ENCODE measurements at places on chromosomes 5 and 9.

DNA sequence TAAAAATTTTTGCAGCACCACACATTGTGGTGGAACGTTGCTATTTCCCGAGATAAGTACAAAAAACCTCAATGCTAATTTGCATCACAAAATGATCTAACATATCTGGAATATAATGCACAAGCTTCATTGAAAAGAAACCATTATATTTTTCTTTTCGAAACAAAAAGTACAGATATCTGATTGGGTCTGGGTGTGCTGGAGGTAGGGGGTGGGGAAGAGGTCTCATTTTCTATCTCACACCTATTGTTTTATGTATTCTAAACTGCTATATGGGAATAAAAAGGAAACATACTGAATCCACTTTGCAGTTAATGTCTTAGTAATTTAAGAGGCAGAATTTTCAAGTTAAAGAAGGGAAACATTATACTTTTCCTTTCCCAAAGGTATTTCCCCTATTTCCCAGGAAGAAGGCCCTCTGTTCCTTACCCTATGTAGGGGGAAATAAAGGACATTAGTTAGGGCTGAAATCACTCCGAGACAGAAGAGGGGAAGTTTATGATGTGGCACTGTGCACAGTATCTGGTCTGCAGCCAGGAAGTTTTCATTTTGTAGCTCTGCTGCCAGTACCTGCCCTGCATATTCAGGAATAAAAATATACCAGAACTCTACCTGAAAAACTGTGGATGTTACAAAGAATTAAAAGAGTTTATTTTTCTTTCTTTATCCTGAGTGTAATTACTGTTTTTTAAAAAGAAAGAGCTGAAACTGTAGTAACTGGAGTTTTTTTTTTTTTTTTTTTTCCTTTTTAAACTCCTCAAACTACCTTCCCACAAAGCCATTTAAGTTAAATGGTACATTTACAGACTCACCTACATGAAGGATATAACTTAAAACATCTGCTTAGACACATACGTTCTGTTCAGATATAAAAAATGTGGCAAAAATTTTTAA lies 7.4 kb downstream of the MEF2C start:
- no peak for DNase-seq

GRCh38 chr9:119257592-119257991 lies 111.6 kb downstream of the BRINP1 start:
- DNase-seq, result no peak

- no peak for DNase-seq
Observed at GRCh38 chr5:126744836-126745235, 32.1 kb upstream of the LMNB1 start.

- no peak for DNase-seq
Observed at GRCh38 chr9:14992081-14992480, 81.9 kb upstream of the FREM1 start.

DNA sequence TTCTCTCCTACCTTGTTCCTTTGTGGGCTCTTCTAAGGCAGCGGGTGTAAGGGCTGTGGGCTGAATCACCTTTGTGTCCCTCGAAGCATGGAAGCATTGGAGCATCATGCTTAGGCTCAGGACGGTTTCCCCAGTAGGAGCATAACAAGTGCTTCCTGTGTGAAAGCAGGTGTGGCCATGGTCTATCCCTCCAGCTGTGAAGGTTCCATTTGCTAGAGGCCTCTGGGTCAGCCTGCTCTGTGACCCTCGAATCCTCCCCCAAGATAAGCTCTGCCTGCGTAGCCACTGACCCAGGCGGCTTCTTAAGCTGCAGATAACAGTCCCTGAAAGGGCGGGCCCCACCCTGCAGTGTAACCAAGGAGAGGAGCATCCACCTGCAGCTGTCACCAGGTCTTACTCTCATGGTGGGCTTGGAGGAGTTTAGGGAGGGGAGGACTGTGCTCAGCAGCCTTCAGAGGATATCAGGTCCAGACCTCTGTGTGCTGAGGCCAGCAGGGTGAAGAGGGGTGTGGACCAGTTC lies 8.4 kb upstream of the NDST1 start:
- DNase-seq, result no peak

DNA sequence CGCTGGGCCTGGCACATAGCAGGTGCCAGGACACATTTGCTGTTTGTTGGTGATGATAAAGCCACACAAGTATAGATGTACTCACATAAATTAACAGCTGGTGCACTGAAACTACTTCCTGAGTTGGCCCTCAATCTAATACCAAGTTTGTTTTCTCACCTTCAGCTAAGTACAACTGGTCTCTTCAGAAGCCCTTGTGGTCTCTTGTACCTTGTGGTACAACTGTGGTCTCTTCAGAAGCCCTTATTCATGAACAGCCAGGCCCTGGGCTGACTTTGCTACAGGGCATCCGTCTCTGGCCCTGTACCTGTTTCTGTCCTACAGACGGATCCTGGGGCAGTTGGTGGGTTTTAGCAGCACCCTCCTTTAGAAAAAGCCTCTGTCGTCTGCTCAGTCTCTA lies 81.5 kb downstream of the DAB2IP start:
- no peak for DNase-seq

DNA sequence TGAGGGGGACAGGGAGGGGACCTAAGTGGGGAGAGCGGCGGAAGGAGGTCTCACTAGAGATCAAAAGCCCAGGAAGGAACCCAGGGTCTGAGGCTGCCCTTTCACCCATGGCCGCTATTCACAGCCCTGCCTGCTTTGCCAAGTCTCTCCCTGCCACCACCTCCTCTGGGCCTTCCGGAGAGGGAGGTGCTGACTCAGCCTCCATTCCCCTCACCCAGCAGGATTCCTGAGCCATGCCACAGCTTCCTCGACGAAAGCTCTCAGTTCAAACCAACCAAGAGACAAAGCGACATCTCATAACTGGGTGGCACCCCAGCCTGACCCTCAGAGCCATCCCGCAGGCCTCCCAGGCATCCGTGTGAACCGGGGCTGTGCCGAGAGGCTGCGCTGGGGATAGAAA lies 36.7 kb downstream of the PAX5 start:
- no peak for DNase-seq

DNA sequence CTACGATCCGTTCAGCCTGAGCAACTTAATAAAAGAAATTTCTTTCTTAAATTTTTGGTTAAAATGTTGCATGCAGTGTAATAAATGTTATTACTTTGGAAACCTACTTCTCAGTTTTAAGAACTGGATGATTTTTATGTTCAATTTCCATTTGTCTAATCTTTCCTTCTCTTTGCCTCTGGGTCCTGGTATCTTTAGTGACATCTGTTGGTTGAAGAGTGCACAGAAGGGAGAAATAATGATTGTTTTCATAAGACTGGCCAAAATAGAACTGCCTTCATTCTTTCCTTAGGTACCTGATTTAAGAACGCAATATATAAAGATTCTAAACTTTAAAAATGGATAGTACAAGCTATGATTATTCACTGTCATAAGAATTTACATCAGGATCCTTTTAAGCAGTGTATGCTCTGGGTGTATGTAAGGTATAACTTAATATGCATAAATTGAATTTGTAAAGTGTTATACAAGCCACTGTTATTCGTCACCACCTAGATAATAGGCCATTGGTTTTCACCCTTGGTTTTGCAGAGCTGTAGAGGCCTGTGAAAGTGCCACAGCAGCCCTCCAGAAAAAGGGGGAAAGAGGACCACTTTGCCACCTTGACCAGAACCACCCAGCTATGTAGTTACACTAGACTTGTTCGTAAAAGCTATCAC lies 82.8 kb upstream of the TLX3 start:
- no peak for DNase-seq

- DNase-seq, result no peak
Observed at GRCh38 chr5:17445185-17445584, 52.8 kb upstream of the TAF11L2 start.

GRCh38 chr5:76303921-76304320 lies 99.2 kb upstream of the IQGAP2 start:
- DNase-seq, result peak; percentile 28

GRCh38 chr5:175750511-175750931 lies 92.7 kb downstream of the HRH2 start:
- no peak for DNase-seq

GRCh38 chr5:58582019-58582802 lies 664 bp upstream of the RAB3C start:
- DNase-seq, result no peak

GRCh38 chr5:138760448-138761110 lies 7.4 kb downstream of the CTNNA1 start:
- DNase-seq, result no peak

GRCh38 chr9:15873573-15874177 lies 320.8 kb downstream of the CCDC171 start:
- DNase-seq, result no peak

DNA sequence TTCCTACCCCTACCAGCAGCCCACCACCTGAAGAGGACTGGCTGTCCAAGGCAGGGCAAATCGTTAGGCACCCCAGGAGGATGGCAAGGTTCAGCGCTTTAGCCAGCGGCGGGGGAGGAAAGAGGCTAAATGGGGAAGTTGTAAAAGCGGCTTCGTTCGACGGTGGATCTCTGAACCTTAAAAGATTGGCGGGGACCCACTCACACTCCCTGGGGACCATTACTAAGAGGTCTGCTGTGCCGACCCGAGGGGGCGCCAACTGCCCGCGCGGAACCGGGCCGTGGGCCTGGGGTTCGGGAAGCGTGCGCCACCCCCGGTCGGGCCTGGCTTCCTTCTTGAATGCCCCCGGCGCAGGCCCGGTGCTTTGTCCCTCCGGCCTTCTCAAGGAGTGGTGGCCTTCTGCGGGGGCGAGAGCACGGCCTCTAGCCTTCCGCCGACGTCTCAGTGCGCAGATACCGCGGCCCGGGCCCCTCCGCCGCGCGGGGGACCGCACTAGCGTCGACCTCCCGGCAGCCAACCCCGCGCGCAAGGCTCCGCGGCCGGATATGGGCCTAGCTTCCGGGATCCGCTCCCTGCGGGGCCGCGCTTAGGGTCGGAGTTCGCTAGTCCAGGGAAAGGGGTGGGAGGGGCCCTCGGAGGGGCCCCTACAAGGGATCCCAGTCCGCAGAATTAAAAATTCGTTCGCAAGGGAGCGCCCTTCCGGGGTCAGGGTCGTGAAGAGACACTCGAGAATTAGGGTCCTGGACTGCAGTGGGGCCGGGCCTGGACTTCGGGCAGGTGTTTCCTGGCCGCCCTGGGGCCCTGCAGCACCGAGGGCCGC lies 10.5 kb downstream of the NR2F1-AS1 start:
- DNase-seq, result peak; percentile 40

DNA sequence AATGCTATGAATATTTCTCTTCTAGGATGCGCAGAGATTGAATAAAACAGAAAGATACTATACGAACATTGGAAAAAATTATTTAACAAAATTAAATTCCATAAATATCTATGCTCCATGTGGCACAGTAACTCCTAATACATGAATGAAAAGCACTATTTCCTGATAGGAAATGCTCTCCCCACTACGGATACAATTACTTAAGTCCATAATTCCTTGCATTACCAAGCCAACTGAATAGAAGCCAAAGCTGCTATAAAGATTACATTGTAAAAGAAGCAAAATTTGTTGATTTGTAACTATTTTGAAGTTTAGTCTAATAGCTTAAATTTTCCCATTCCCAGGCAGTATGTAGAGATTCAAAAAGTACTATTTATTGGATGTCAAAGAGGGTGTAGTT lies 61.8 kb upstream of the SNX2 start:
- no peak for DNase-seq

GRCh38 chr5:117872798-117873368 lies 1115.5 kb downstream of the DTWD2 start:
- no peak for DNase-seq

DNA sequence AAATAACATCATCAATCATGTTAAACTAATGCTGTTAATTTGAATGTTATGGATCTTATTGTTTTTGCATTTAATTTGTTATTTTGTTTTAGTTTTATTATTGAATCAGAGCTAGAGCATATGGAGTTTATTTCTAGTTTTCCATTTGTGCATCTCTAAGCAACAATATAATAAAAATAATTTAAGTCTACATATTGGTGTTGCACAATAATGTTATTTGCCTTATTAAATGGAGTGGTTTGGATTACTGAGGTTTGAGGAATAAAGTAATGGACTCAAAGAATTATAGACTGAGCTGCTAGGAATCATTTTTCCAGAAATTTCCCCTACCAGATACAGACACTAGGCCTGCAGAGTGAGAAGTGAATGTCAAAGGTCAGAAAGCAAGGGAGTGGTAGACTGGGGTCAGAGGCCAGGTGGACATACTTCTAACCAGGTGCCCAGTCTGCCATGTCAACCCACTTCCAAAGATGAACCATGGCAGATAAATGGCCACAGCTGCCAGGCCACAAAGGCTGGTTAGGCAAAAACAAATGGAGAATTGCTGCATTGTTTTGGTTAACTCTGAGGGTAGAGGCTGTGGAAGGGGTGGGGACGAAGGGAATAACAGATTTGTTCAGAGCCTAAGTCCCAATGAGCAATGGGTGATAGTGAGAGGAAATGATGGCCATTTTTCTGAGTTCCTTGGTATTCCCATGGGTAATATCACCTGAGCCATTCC lies 113.1 kb downstream of the FBXL7 start:
- no peak for DNase-seq

DNA sequence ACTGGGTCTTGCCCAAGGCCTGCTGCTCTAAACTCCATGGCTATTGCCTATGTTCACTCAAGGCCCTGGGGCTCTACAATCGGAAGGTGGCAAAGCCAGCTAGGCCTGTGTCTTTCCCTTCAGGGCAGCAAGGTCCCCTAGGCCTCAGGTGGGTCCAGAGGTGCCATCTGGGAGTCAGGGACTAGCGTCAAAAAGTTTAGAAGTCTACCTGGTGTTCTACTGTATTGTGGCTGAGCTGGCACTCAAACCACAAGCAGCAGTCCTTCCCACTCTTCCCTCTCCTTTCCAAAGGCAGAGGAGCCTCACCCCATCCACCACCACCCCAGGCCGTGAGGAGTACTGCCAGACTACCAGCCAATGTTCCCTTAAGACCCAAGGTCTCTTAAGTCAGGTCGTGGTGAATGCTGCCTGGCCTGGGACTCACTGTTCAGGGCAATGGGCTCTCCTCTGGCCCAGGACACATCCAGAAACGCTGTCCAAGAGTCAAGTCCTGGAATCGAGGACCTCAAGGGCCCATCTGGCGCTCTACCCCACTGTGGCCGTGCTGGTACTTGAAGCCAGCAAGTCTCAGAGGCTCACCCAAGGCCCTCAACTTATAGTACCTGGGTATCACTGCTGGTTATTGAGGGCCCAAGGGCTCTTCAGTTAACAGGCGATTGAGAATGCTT lies 13.0 kb upstream of the SARDH start:
- DNase-seq, result peak; percentile 7

DNA sequence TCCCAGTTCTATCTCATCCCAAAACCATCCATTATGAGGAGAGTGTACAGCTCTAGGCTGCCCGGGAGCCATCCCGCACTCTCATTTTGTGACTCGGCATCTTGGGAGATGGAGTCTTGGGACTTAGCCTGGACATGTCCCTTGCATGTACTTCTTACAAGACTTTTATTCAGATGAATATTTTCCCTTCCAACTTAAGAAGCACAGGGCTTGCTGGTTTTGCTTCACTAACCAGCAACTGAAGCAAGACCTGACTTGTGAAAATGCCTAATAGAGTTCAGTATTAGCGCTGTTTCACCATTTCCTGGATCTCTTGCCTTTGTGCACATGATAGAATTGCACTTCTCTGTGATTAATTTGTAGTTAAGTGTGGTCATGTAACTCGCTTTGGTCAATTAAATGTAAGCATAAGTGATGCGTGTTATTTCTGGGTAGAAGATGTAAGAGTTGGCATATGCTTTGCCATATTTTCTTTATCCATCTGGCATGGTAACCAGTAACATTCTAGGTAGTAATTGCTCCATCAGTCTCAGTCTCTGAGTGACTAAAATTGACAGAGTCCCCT lies 55.8 kb downstream of the PDCD1LG2 start:
- no peak for DNase-seq

All from activated T-cell treated with anti-CD3 and anti-CD28 coated beads, Interleukin-2, amount 50 U/mL, for 48 hours (primary cell).